ENCODE measurements at places on chromosomes 2 and 18. TPM values are rescaled to one million over a fixed set of nuclear protein-coding genes. Genes with fewer than 3 reads are reported as not detected.

DNA sequence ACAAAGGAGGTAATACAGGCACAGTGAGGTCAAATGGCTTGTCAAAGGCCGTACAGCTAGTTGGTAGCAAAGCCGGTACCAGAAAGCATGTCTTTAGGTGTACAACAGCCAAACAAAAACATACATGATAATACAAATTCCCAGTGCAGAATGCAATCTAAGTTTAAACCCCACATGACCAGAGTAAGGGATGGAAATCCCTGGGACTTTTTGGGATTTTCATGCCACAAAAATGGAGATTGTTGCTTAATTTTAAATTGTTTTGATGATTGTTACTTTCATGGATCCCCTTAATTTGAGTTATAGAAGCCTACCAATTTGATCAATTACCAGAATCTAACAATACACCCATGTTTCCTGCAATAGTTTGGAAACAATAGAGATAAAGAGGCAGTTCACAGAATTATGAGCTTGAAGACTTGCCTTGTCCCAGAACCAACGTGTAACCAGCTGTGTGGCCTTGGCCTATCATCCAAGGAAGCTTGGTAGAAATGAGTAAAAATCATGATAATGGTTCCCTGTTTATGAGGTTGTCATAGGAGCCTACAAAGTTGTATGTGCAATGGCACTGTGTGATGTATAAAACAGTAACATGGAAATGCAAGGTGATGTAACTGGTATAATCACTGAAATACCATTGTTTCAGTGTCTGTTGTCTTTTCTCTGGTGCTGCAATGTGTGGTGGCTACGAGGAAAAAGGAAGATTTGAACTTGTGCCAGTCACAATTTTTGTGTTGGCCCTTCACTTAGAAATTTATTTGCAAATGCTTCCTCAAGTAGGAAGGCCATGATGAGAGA, 85.3 kb downstream of the ZEB2 start:
- DNase-seq, result no peak

DNA sequence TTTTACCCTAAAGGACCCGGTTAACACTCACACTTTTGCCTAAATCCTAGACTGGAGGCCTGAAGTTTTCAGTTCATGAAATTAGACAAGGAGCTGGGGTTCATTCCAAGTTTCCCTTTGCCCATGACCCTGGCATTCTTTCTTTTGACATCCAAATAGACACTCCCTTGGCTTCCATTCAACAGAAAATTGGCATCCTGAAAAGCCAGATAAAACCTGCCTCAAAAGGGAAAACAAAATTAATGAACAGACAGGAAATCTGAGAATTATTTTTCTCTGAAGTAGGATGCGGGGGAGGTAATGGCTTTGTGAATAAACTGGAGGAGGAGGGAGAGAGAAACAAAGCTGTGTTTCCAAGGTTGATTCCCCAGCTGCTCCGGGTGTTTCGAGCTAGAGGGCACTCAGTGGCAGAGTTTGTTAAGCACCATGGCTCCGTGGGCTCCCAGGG, 41.0 kb downstream of the SPP2 start:
- DNase-seq, result no peak

DNA sequence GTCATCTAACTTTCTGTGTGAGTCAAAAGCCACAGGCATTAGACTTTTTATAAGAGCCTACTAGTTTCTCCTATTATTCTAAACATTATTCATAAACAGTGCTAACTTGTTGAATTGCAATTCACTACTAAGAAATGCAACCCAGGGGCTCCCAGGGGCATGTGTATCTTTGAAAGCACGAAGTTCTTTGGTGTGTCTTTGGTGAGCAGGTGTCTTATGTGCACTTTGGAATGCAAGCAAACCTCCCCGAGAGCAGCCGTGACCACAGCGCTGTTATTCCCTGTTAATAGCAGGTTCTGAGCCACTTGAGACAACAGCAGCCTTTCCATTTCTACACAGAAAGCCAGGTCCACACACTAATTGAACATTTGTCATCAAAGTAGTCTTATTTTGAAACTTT, 123.5 kb downstream of the PRKRA start:
- DNase-seq, result no peak

- no peak for DNase-seq
Observed at GRCh38 chr18:22840606-22841144, 92.5 kb upstream of the RBBP8 start.

- DNase-seq, result no peak
Observed at GRCh38 chr2:86038291-86039081, 67.2 kb downstream of the POLR1A start.

DNA sequence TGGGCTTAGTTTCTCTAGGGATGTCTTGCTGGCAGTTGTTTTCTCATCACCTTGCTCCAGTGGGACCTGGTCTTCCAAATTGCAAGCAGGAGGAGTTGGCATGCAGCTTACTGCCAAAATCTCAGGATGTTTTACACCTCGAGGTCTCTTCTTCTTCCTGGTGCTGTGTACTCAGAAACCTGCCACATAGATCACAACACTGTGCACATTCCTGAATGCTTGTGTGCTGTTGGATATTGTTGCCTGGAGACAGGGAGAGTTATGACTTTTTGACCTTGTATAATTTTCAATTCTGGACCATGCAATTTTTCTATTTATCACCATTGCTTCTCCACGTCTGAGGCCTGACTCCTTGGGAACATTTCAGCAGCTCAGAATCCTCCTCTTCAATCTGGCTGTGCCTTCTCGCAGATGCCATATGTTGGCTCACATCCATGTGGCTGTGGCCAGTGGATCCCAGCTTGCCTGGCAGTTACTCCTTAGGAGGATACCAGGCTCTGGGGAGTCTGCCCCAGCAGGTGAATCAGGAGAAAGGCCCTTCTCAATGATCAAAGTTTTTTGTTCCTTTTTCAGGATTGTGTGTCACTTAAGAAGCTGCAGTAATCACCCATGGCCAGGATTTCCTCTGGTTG, 489.3 kb downstream of the TSN start:
- DNase-seq, result no peak

DNA sequence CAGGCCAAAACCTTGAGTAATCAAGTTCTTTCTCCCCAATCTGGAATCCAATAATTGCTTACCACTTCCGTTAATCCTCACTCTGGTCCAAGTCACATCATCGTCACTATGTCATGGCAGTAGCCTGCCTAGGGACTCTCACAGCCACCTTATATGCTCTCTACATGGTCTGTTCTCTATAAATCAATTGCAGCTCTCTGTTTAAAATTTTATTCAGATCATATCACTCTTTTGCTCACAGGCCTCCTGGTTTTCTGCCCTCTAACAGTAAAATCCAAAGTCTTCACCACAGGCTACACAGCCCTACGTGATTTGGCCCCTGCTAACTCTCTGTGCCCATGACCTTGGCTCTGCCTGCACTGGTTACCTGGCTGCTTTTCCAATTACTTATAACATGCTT, 188.7 kb downstream of the STK39 start:
- DNase-seq, result no peak

DNA sequence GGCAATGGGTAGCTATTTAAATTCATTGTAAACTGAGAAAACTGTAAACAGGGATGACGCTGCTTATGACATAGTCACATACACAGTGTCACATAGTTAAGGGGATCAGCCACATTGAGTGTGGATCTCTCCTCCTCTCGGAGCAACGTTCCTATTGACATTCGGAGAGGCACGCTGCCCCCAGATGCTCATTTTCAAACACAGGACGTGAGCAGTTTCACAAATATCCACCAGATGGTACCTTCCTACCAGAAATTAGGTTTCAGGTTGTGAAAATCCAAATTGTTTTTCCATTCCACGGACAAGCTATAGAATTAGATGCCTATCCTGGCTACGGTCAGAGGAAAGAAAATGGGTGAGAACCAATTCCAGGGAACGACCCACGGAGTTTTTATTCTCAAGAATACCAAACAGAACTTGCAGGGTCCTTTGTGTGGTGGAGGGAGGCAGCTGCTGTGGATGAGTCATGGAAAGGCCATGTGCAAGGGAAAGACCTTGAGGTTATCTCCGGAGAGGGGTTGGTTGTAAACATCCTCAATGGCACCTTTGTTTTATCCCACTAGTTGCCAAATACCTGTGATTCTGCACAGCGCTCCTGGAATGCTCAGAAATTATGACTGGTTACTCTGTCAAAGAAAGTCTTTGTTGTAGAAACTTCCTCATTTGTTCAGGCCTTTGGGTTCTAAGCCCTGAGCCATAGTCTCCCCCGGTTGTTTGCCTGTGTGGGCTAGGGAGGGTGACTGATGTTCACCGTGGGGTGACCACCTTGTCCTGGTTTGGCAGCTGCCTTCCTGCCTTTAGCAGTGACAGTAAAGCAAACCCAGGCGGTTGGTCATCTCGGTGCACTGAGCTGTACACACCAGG, 88.0 kb downstream of the ACTR3 start:
- no peak for DNase-seq

DNA sequence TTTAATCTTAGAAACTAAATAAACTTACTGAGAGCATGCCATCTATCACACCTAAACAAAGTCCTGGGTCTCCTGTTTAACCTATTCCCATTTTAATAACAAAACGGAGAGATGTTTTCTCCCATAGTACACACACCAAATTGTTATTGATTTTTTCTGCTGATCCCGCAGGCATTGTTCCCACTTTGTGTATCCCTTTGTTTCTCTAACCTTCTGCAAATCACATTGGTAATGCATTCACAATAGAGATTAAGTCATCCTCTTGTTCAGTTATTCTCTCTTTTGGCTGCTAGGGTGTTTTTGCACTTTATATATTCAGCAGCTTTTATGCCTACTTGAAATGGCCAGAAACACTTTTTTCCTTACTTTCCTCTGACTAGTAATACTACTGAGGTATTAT, 1071.9 kb upstream of the CDH2 start:
- no peak for DNase-seq

GRCh38 chr2:71816815-71817214, 330.8 kb downstream of the CYP26B1 start:
- no peak for DNase-seq

- peak; percentile 56 for DNase-seq
Observed at GRCh38 chr2:204260162-204260877, 285.0 kb upstream of the PARD3B start.

DNA sequence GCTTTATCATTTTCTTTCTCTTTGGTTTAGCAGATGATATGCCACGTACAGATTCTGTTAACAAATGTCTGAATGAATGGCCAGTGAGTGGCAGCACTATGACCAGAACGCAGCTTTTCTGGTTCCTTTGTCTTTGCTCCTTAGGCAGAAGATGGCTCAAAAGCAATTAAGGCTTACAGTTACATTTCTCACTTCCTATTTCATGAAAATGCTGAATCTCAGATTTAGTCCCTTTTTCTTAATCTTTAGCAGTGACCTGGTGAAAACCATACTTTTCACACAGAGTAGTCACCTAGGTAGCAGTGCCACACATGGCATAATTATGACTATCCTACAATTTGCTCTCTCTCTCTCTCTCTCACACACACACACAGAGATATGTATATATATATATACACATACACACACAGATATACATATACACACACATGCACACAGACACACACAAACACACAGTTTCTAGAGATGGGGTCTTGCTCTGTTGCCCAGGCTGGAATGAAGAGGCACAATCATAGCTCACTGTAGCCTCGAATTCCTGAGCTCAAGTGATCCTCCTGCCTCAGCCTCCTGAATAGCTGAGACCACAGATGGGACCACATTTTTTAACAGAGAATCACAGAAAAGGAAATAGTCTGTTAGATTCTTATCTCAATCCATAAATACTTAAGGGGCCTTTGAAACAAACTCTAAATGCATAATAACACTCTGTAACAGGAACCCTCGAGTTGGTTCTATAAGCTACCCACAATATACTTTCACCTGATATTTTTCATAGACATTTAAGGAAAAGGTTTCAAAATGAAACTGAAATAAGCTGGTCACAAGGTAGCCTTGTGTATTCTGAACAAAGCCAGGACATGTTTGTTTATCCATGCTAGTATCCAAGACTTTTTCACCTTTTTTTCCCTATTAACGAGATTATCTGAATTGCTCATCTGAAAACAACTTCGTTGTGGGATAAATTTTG, 11.6 kb downstream of the PDE6D start:
- no peak for DNase-seq

GRCh38 chr2:60119778-60120177, 433.7 kb downstream of the BCL11A start:
- no peak for DNase-seq

DNA sequence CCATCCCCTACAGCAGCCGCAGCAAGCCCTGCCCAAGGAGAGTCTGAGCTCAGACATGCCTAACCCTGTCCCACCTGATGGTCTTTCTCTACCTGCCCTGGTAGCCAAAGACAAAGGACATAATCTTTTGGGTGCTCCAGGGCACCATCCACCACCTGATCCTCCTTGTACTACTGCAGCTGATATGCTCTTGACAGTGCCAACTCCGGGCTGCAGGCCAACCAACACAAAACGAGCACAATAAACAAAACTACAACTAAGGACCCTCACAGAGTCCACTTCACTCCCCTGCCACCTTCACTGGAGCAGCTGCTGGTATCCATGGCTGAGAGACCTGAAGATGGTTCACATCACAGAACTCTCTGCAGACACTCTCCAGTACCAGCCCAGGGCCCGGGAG, 106.3 kb downstream of the GRB14 start:
- DNase-seq, result no peak

DNA sequence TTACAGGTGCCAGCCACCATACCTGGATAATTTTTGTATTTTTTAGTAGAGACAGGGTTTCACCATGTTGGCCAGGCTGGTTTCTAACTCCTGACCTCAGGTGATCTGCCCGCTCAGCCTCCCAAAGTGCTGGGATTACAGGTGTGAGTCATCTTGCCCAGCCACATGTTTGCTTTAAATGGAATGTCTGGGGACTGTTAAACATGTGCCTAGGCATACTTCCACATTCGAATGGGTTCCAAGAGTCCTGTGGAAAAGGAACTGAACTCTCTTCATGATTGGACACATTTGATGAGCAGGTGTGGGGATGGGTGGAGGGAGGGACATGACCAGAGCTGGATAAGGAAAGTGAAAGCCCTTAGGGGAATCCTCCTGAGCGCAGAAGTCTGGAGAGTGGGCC, 58.4 kb upstream of the GREB1L start:
- no peak for DNase-seq

- no peak for DNase-seq
Observed at GRCh38 chr2:191791953-191792560, 54.8 kb downstream of the CAVIN2 start.

Gene CABYR
- total RNA-seq, result 1.1 TPM

Gene SGPP2
- 18.5 TPM for total RNA-seq

Gene CNDP1
- total RNA-seq, result 0.15 TPM

Gene GATA6
- total RNA-seq, result 129 TPM

Gene MDH1
- total RNA-seq, result 79.4 TPM

Gene ANKRD12
- total RNA-seq, result 76.4 TPM

Gene CPLX4
- not detected for total RNA-seq

Gene TDRD15
- not detected for total RNA-seq
